ENCODE measurements at places on chromosomes 3 and 15.

- DNase-seq = no peak
These were observed 883 bp downstream of the CFAP92 start for GRCh38 chr3:128992926-128993460.

DNA sequence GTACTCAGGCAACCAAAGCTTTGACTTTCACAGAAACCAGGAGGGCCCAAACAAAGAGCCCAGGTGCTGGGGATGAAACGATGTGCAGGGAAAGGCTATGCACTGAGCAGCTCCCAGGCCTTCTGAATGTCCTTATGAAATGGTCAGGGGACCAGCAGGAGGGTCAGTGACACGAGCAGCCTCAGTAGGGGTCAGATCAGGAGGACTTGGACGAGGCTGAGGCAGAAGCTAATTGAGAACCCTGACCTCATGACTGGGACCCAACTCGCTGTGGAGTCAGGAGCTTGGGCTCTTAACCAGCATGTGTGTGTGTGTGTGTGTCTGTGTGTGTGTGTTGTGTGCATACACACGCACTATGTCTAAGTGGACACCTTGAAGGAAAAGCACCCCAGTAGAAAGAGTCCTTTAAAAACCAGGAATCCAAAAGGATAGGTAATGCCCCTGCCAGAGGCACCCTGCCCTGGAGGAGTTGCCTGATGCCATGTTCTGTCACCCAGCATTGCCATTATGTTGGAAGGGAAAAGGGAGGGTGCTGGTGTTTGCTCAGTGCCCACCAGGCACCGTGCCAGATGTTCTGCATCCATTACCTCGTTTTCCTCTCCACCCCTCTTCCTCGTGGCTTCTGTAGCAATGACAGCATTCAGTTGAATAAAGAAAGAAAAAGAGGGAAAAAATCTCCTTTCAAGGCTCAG lies 50.9 kb downstream of the CORO2B start:
- DNase-seq = no peak

DNA sequence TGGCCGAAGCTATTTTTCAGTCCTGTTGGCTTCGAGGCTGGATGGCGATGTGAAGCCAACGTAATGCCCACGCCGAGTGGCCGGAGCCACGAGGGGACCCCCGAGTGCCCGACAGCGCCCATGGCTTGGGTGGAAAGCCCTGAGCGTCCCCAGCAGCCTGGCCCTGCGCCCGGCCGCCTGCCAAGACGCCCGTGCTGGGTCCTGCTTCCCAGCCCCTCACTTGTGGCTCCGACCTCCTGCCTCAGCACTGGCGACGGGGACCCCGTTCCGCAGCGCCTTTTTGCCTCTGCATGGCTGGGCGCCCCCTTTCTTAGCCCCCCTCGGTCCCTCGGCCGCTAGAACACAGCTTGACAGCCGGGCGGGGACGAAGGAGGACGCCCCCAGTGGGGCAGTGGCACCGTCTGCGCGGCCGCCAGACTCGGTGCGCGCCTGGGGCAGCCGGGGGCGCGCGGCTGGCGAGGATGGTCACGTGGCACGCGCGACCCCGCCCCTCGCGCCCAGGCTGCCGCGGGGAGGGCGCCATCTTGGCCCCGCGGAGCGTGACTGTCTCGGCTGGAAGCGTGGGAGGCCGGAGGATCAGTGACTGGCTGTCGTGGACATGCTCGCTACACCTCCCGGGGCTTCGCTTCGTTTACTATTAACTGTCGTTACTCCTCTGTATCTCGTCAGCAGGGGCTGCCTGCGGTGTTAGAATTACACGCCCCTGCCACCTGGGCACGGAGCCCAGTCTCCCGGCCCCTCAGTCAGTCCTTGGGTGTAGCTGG lies 626 bp upstream of the GPR176 start:
- peak; percentile 74 for DNase-seq

DNA sequence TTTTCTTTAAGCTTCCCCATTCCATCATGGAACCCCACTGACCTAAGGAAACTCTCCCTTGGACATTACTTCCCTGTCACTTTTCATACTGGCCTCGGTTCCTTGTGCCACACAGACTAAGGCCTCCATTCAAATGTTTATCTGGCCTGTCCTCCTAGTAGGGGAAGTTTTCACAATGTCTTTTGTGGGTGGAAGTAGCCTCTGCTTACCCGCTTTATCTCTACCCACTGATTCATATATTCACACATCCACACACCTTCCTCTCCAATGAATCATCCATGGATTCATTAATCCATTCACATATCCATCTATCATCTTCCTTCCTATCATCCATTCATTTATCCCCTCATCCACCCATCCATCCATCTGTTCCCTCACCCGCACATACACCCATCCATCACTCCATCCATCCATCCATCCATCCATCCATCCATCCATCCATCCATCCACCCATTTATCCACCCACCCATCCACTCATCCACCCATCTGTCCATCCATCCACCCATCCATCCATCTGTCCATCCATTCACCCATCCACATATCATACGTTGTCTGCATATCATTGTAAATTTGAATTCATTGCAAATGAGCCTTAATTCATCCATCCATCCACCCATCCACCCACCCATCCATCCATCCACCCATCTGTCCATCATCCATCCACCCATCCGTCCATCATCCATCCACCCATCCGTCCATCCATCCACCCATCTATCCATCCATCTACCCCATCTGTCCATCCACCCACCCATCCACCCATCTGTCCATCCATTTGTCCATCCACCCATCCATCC lies 49.1 kb downstream of the IQSEC1 start:
- DNase-seq = no peak

DNA sequence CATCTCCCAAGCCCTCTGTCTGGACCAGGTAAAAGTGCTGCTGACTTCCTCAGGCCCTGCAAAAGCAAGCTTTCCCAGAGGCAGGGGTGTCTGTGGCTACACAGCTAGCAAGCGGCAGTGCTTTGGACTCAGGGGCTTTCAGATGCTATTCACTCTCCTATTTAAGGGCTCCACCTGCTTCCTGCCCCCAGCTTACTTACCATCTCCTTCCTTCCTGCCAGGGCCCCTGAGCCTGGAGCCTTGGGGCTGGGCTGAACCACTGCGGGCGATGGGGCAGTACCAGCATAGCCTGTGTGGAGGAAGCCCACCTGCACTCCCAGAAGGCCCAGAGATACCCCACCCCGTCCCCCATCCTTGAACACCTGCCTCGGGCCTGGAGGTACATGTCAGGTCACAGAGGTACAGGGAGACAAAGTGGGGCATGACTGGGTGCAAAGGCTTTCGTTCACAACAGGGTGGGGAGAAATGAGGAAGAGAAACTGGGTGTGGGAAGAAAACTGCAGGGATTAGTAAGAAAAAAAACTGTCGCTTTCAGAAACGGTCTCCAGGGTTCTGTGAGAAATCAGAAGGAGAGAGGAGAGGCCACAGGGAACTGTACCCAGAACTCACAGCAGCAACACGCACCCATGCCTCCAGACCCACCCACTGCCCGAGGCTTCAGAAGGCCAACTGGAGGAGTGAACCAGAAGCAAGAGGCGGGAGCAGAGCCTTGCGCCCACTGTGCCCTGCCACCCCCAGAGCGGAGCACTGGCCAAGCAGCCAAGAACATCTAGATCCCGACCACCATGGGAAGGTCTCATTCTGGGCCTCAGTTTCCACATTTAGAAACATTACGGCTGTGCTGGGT lies 49.5 kb downstream of the CCDC12 start:
- DNase-seq = no peak

DNA sequence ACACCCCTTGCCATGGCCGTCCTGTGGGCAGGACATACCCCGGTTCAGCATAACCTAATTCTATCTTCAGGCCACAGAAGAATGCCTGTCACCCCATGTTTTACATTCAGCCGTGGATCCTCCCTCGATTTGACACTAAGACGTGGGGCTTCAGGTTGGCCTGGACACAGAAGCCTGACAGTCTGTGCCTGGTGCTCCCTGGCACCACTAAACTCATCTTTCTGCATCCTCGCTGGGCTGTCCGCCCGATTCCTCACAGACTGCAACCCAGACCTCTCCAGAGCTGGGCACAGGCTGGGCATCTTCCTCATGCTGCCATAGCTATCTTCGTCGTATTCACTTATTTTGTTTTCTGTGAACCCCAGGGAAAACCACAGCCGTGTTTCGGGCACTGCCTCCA lies 117.8 kb upstream of the IQSEC1 start:
- no peak for DNase-seq

- DNase-seq = no peak
These were observed 122.7 kb upstream of the IGF1R start for GRCh38 chr15:98525661-98526001.

- DNase-seq = no peak
These were observed 388.0 kb upstream of the LMCD1 start for GRCh38 chr3:8113626-8114025.

DNA sequence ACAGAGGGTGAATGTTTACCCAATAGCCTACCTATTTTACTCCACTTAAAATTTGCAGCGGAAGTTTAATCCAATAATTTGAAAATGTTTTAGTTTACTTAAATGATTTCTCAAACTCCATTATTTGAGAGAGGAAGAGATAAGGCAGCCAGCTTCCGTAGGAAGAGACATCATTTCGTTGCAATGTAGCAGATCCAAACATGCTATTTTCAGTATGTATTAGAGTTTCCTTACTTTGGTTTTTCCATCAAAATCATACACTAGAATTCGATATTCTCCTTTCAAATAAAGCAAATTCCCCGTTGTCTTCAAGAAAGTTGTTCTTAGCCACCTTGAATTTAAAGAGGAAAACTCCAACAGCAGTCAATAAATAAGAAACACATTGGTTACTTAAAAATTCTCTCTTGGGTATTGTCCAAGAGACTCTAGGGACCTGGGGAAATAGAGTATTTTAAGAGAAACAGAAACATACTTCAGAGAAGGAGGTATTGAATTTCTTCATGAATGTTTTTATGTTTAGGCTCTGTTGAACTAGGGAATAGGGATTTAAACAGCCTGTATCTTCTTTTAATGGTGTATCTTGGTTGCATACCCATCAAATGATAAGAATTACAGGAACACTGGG lies 324.5 kb upstream of the GBE1 start:
- no peak for DNase-seq

DNA sequence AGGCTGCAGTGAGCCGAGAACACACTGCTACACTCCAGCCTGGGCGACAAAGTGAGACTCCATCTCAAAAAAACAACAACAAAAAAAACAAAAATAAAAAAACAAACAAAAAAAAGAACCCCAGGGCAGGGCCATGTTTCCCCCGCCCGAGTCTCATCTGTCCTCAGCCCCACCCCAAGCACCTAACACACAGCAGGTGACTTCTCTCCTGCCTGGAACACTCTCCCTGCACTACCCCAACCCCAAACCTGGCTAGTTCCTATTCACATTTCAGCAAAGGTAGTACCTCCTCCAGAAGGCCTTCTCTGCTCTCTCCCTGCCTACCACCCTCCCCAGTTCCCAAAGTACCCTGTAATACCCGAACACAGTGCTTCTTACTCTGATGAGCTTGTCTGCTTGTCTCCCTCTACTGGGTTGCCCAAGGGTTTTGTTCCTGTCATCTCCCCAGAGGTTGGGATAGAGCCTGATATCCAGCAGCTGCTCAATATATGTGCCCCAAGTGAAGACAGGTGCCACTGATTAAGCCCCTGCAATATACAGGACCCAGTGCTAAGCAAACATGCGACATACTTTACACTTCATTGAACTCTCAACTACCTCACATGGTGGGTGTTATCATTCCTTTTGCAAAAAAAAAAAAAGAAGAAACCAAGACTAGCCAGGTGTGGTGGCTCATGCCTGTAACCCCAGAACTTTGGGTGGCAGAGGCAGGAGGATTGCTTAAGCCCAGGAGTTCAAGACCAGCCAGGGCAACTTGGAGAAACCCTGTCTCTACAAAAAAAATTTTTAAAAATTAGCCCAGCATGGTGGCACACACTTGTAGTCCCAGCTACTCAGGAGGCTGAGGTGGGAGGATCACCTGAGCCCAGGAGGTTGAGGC lies 103.6 kb downstream of the DAPK2 start:
- DNase-seq = no peak

GRCh38 chr3:172102123-172102882 lies 62.9 kb downstream of the FNDC3B start:
- no peak for DNase-seq

- DNase-seq = no peak
These were observed 54.5 kb downstream of the IQSEC1 start for GRCh38 chr3:13018561-13019242.

GRCh38 chr15:96695426-96695825 lies 364.9 kb downstream of the NR2F2 start:
- DNase-seq = no peak

DNA sequence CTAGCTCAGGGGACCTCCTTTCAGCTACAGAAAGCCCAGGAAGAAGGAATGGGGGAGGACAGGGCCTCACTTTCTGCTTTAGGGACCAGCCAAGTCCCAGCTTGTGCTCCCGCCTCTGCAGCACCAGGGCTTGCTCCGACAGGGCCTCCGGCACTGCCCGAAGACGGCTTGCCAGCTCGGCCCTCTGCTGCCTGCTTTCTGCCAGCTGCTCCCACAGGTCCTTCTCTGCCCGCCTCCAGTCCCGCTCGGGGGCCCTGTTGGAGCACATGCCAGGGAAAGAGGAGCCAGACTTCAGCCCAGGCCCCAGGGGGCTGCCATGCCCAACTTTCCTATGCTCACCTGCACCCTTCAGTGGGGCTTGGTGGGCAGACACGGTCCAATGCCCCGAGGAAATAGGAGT lies 4.3 kb upstream of the CLK3 start:
- DNase-seq = no peak

- DNase-seq = no peak
These were observed 40.3 kb downstream of the CDAN1 start for GRCh38 chr15:42696626-42697025.

DNA sequence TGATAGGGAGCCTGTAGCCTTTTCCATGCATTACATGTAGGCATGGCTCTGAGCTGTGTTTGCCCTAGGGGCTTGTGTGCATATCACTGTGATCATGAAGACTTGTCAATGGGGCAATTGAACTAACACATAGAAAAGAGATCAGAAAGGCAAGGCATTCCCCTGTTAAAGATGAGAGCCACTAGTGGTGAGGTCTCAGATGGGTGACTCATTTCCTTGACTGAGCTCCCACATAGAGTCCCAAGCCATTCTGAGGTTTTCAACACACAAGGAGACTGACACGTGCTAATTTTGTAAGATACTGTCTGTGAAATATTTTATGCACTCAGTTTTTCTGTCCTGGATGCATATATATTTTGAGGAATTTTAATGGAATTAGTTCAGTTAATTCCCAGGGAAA lies 53.8 kb downstream of the SAMMSON start:
- DNase-seq = no peak

DNA sequence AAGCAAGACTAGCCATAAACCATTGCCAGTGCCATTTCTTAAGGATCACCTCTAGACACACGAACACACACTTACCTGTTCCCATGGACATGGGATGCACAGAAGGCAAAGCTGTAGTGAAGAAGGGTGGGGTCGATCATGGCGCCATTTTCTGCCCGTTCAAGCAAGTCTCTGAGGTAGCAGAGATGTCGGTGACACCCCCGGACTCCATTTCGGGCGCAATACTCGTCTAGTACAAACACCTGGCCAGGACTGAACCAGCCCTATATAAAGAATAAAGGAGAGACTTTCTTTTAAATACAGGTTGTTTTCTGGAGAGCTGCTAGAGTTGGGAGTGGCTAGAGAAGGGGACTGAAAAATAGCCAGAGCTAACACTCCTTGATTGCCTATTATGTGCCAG lies 159.4 kb upstream of the FEZF2 start:
- no peak for DNase-seq
